ENCODE measurements at places on chromosomes 4 and X.

GRCh38 chrX:64202808-64203325 is 2.6 kb downstream of the AMER1 start:
- no peak for DNase-seq

- no peak for DNase-seq
Observed at GRCh38 chr4:88280228-88280795, 4.0 kb downstream of the PPM1K start.

DNA sequence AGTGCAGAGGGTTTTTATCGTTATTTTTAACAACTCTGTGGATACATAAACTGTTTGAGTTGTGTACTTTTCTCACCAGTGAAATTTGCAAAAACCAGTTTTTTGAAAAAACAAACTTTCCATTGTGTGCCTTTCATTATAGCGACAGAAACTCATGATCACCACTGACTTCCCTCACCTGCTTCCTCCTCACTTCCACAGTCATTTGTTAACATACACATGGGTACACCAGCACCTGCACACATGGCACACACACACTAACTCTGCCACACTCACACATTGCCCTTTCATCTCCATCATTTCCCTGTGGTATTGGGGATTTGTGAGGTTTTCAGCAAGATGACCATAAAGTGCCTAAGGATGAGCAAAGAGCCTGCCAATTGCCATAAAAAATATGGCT is 20.6 kb downstream of the CLDN22 start:
- no peak for DNase-seq

- DNase-seq: no peak
Observed at GRCh38 chr4:94595880-94596483, 144.2 kb downstream of the PDLIM5 start.

DNA sequence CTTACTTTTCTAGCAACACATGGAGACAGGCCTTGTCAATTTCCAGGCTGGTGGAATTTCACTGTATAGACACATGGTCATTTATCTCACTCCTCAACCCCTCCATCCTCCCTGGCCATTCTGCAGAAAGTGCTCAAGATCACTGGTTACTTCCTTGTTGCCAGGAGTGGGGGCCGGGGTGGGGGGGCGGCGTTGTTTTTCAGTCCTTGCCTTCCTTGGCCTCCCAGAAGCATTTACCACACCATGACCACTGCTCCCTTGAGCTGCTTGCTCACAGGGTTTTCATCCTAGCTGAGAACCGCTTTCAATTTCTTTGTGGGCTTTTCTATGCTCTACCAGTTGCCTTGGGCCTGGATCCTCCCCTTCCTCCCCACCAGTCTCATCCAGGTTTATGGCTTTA is 14.1 kb upstream of the BCOR start:
- DNase-seq: no peak

GRCh38 chr4:75699299-75699698 is 25.1 kb upstream of the USO1 start:
- no peak for DNase-seq

GRCh38 chr4:68434277-68434676 is 13.0 kb upstream of the TMPRSS11E start:
- no peak for DNase-seq

GRCh38 chr4:113604955-113605354 is 156.6 kb downstream of the CAMK2D start:
- DNase-seq: no peak

DNA sequence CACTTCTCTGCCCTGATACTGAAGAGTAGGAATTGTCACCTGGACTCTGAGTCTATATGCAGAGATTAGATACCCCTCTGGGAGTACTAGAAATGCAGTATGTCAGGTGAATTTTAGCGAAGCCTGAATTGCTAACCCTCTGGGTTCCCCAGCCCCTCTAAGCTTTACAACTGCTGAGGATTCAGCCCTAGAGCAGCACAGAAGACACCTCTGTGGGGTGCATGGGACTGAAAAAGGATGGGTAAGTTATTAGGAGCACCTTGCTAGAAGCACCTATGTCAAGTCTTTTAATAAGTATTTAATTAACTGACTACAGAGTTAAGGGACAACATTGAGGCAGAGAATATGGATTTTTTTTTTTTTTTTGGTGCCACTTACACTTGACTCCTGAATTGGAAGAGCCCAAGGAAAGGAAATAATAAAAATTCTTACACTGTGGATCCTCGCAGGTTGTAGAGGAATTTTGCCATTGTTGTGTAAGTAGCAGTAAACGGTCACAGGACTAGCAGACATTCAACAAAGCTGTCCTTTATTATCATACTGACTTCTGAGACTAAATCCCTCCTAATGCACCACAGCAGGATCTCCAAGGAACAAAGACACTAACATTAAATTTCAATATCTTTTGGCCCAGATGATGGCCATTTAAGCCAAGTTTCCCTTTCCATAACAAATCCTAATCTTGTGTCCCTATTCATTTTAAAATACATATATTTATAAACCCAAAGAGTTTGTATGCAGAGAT is 253.2 kb downstream of the ANKRD50 start:
- no peak for DNase-seq

All from activated CD4-positive, alpha-beta T cell treated with anti-CD3 and anti-CD28 coated beads, Interleukin-2, amount 50 U/mL, for 24 hours (primary cell).